ENCODE measurements at places on chromosomes 3 and 15. TPM values are rescaled to one million over a fixed set of nuclear protein-coding genes. Genes with fewer than 3 reads are reported as not detected.

The PLOD2 gene
- total RNA-seq: 0.10 TPM

The LRRC2 gene
- total RNA-seq: 0.29 TPM

DNA sequence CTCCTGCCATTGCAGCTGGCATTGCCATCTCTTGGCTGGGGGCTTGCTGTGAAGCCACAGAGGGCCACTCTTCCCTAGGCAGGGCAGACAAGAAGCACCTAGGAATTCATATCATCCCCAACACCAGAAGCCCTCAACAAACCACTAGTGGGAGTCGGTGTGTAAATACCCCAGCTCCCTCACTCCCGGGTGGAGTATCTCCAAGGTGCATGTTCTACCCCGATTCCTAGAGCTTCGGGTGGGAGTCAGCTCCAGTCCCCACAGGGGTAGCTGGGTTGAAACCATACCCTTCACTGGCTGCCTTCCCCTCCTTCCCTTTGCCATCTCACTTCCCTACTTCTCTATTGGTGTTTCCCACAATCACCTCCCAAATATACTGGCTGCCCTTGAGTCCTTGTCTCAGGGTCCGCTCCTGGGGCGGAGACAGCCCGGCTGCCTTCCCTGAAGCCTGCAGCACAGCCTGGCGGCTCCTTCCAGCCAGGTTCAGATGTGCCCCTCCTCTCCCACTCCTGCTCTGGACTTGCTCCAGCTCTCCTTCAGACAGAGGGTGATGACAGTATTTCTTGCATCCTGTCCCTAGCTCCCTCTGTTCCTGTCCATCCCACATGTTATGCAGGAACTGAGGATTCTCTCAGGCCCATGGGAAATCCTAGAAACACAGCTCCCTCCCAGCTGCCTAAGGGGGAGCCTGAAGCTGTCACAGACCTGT is 33.3 kb downstream of the FAM3D start:
- no peak overlapping the region for H3K27ac ChIP-seq
- no peaks in the 10 kb centered on the region for H3K36me3 ChIP-seq
- no peaks in the 10 kb centered on the region for H3K4me1 ChIP-seq
- H3K4me3 ChIP-seq: no peak overlapping the region
- H3K27me3 ChIP-seq: no peaks in the 10 kb centered on the region
- no peak for DNase-seq

DNA sequence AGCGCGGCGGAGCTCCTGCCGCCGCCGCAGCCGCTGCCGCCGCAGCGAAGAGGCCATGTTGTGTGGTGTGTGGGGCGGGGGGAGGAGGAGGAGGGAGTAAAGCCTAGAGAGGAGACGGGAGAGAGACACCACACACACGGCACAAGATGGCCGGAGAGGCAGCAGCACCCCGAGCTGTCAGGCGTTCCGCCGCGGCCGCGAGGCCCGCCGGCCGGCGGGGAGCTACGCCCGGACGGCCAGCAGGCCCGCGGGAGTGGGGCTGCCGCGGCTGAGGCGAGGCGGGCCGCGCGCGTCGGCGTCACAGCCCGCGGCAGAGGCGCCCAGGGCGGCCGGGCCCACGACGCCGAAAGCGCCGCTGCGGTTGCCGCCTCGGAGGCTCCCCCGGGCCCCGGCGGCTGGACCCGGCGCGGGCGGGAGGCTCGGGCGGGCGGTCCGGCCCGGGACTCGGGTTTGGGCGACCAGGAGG is 17.4 kb upstream of the CHD2 start:
- H3K36me3 ChIP-seq: peaks cover 45% of the 10 kb centered on the region
- H3K4me1 ChIP-seq: peaks cover 53% of the 10 kb centered on the region
- no peaks in the 10 kb centered on the region for H3K27me3 ChIP-seq
- DNase-seq: no peak
- H3K4me3 ChIP-seq: peak overlapping the region; percentile 95

DNA sequence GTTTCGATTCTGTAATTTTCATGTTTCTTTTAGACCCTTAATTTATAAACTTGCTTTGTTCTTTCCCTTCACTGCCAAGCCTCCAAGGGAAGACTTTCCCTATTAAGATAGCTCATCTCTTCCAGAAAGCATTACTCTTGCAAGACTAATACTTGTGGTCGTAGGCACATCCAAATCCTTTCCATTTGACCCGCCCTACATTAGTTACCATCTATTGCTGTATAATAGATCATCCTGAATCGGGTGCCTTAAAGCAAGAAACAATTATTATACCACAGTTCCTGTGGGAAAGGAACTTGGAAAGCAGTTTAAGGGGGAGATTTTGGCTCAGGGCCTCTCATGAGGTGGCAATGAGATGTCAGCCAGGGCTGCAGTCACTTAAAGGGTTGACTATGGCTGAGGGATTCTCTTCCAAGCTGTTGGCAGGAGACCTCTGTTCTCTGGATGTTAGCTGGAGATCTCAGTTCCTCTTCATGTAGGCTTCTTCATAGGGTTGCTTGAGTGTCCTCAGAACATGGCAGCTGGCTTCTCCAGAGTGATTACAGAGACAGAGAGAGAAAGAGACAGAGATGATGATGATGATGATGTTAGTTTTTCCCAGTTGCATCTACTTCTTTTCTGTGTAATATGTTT is 570.4 kb upstream of the TGFBR2 start:
- no peak for DNase-seq
- no peak overlapping the region for H3K27ac ChIP-seq
- H3K4me1 ChIP-seq: peaks cover 2% of the 10 kb centered on the region
- no peak overlapping the region for H3K4me3 ChIP-seq

All from activated CD4-positive, alpha-beta T cell treated with anti-CD3 and anti-CD28 coated beads, Interleukin-2, amount 10 ng/mL, durations not matched to agents 7 days and 5 days (primary cell).